ENCODE measurements at places on chromosomes 5 and 9.

GRCh38 chr5:67234671-67235176 lies 38.1 kb upstream of the CD180 start:
- peak; percentile 29 for DNase-seq

DNA sequence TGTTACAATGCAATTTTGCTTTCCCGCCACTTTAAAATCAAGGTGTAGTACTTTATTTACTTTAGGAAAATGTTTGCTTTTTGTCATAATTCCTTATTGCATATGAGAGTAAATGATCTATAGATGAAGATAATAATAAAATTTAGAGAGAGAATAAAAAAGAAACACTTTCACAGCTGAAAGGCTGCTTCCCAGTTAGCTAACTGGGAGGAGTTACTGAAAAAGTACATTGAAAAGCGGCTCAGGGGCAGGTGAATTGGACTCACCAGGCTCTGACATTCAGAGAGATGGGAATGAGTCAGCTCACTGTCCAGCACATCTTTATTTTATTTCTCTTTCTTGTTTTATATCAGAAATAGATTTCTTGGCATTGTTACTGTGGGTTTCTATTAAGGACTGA lies 131.7 kb upstream of the CCDC152 start:
- no peak for DNase-seq

DNA sequence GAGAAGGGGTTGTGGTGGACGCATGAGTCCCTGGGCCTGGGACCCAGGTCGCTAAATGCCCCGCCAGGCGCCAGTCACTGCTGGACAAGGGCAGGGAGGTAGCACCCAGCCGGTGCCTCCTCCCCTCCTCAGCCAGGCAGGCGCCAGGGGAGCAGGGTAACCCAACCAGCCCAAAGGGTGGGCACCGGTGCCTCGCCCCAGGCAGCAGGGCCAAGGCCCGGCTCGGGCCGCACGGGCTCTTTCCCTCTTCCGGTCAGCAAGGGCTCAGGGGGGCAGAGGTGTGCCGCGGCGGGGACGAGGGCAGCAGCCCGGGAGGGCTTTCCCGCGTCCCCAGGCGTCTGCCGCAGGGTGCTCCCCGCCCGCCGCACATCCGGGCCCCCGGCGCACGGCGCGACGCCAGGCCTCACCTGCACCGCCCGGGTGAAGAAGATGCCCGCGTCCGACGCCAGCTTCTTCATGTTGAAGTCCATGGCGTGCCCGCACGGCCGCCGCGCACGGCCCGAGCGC lies 393 bp downstream of the SH3GLB2 start:
- DNase-seq, result no peak

DNA sequence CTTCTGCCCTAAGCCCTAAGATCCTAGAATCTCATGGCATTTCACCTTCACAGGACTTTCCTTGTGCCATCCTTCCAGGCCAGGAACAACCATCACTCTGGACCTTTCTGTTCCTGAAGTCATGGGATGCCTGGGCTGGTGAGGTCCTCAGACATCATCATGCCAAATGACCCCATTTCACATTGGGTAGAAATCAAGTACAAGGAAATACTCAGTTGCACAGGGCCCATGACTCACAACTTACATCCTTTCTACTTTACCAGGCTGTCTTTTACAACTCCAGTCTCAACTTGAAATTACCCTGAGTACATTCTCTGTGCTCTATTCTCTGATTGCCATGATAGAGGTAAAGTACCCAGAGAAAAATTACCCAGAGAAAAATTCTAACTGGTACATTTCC lies 167.1 kb downstream of the PIK3R1 start:
- DNase-seq, result no peak

DNA sequence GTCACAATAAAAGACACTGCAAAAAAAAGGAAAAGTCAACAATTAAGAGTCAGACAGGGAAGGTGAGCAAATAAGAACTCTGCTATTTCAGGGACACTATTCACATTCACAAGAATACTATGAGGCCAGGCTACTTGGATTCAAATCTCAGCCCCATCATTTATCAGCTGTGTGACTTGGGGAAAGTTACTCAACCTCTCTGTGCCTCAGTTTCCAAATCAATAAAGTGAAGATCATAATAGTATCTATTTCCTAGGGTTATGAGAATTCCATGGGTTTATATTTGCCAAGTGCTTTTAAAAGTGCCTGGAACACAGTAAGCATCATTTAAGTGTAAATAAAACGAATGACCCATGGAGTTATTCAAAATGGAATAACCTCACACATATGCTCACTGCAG lies 56.4 kb downstream of the ALDH7A1 start:
- no peak for DNase-seq

GRCh38 chr9:3292311-3292710 lies 233.5 kb downstream of the RFX3 start:
- DNase-seq, result no peak

- no peak for DNase-seq
These were observed 17.4 kb upstream of the CD180 start for GRCh38 chr5:67214036-67214435.

DNA sequence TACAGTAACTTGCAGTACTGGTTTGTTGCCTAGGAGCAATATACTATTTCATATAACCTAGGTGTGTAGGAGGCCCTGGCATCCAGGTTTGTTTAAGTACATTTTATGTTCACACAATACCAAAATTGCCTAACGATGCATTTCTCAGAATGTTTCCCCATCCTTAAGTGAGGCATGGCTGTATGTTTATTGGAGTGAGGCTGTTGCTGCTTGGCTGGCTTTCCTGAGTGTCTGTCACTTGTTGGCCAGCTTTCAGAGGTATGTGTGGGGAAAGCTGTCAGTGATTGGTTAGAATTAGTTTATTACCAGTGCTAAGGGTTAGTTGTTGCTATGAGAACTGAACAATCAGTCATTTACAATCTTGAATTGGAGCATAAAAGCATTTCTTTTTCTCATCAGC lies 154.1 kb upstream of the CDH12 start:
- DNase-seq, result no peak

DNA sequence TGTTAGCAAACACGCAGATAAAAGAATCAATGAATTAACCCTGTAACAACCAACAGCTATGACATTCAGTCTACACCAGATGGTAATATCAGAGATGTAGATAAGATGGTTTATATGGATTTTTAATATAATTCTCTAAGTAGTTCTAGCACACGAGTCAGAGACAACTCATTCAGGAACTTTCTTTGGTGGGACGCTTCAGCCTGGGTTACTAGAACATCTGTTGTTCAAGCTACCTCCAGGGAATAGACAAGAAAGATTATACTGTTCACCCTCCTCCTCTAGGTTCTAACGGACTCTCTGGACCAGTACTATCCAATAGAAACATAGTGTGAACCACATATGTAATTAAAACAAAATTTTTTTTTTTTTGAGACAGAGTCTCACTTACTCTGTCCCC lies 73.8 kb downstream of the RAPGEF1 start:
- no peak for DNase-seq

DNA sequence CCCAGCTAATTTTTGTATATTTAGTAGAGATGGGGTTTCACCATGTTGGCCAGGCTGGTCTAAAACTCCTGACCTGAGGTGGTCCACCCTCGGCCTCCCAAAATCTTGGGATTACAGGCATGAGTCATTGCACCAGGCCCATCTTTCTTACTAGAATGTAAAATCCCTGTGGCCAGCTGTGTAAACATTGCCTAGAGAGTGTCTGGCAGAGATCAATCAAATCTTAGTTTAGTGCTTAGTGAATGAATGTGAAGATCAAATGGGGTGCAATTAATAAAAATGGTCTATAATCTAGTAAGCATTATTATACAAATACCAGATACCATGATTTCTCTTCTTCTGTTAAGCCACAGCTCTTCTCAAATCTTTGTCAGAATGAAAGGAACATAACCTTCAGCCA lies 289.9 kb downstream of the KCTD16 start:
- DNase-seq, result peak; percentile 11

DNA sequence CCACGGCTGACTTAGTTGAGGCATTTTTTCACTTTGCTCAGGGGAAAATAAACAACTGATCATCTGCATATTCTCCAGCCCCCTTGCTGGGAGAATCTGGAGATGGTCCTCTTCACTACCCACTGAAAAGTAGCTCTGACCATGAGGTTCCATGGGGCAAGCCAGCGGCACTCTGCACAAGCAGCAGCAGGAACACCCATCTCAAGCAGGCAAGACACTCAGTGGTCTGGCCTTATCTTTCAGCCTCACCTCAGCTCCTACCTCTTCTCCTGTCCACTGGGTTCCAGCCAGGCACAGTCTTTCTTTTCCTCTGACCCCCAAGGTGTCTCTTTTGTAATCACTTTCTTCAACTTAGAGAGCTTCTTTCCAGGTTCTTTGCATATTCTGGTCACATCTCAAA lies 280.8 kb upstream of the GRIA1 start:
- no peak for DNase-seq

All from SJCRH30 (cell line).